ENCODE measurements at places on chromosomes 1 and 21. TPM values are rescaled to one million over a fixed set of nuclear protein-coding genes. Genes with fewer than 3 reads are reported as not detected.

KRTAP21-2 gene
- polyA plus RNA-seq, result not detected

INAVA gene
- polyA plus RNA-seq, result 0.02 TPM

- no peak for DNase-seq
Observed at GRCh38 chr1:230025686-230026085, 41.4 kb upstream of the GALNT2 start.

GRCh38 chr1:4665456-4665855, 11.0 kb downstream of the AJAP1 start:
- DNase-seq, result no peak

- no peak for DNase-seq
Observed at GRCh38 chr1:182317611-182318161, 73.9 kb downstream of the GLUL start.

Data from AG04450 (cell line).